Activated T-cell treated with anti-CD3 and anti-CD28 coated beads, Interleukin-2, amount 50 U/mL, for 72 hours (primary cell): ENCODE measurements at places on chromosomes 2 and 18. TPM values are rescaled to one million over a fixed set of nuclear protein-coding genes. Genes with fewer than 3 reads are reported as not detected.

CRYGD gene
- not detected for total RNA-seq

KRTCAP3 gene
- total RNA-seq, result 13.4 TPM

CD8B gene
- 79.3 TPM for total RNA-seq

COLEC12 gene
- total RNA-seq, result 0.05 TPM

ALPP gene
- not detected for total RNA-seq

RTKN gene
- total RNA-seq, result 3.1 TPM
